Placental pericyte (primary cell): ENCODE measurements at places on chromosomes 7 and 10. TPM values are rescaled to one million over a fixed set of nuclear protein-coding genes. Genes with fewer than 3 reads are reported as not detected.

TUBB8 gene
- not detected in 2 replicates for total RNA-seq

C10orf143 gene
- 0.22 and 0.29 TPM in 2 replicates for total RNA-seq

WNT16 gene
- 3.9 TPM in 1 of 2 replicates, not detected in the other for total RNA-seq

CACNB2 gene
- total RNA-seq, result under 0.01 and 0.14 TPM in 2 replicates

OR2A5 gene
- total RNA-seq, result not detected in 2 replicates

TCAF2 gene
- 0.22 and 1.9 TPM in 2 replicates for total RNA-seq

PTN gene
- total RNA-seq, result 5.9 and 9.6 TPM in 2 replicates

SRRM3 gene
- total RNA-seq, result 0.57 and 0.66 TPM in 2 replicates

ADAMTS14 gene
- 2.2 and 12.5 TPM in 2 replicates for total RNA-seq

TMEM184A gene
- total RNA-seq, result 0.44 and 0.86 TPM in 2 replicates

FEZF1 gene
- total RNA-seq, result not detected in 2 replicates

ZPBP gene
- not detected in 2 replicates for total RNA-seq

AKR1D1 gene
- total RNA-seq, result not detected in 2 replicates

GIMAP2 gene
- total RNA-seq, result 0.66 and 0.72 TPM in 2 replicates

AGMO gene
- total RNA-seq, result 0.22 TPM in 1 of 2 replicates, not detected in the other

ASB10 gene
- total RNA-seq, result not detected in 2 replicates

CPA1 gene
- total RNA-seq, result 1.8 TPM in 1 of 2 replicates, not detected in the other

GNG11 gene
- 45.1 and 93.5 TPM in 2 replicates for total RNA-seq

CPA2 gene
- 0.22 TPM in 1 of 2 replicates, not detected in the other for total RNA-seq

PIP4K2A gene
- 35.4 and 87.3 TPM in 2 replicates for total RNA-seq

EBLN1 gene
- total RNA-seq, result not detected in 2 replicates

NFE2L3 gene
- 17.9 and 31.6 TPM in 2 replicates for total RNA-seq

TACR2 gene
- total RNA-seq, result not detected in 2 replicates

ZNF32 gene
- 18.8 and 22.2 TPM in 2 replicates for total RNA-seq

GSDME gene
- 31.5 and 33.0 TPM in 2 replicates for total RNA-seq

C10orf95 gene
- not detected in 2 replicates for total RNA-seq

THNSL1 gene
- 1.3 and 1.9 TPM in 2 replicates for total RNA-seq

AMPH gene
- 0.22 and 1.4 TPM in 2 replicates for total RNA-seq

SPACDR gene
- total RNA-seq, result 0.72 and 0.88 TPM in 2 replicates

CTTNBP2 gene
- 2.4 TPM in 1 of 2 replicates, not detected in the other for total RNA-seq

TFEC gene
- total RNA-seq, result under 0.01 TPM in 1 of 2 replicates, not detected in the other

SNX8 gene
- total RNA-seq, result 16.3 and 17.5 TPM in 2 replicates

RPEL1 gene
- total RNA-seq, result under 0.01 TPM in 1 of 2 replicates, not detected in the other

FGL2 gene
- total RNA-seq, result 0.14 and 0.44 TPM in 2 replicates

SPDYE2B gene
- not detected in 2 replicates for total RNA-seq

HOXA4 gene
- total RNA-seq, result 0.29 TPM in 1 of 2 replicates, not detected in the other

PNLIPRP2 gene
- total RNA-seq, result not detected in 2 replicates

NEUROD6 gene
- not detected in 2 replicates for total RNA-seq

VPS37D gene
- 2.0 and 3.5 TPM in 2 replicates for total RNA-seq

RNLS gene
- total RNA-seq, result 10.1 and 12.5 TPM in 2 replicates

TMEM140 gene
- 3.0 and 15.3 TPM in 2 replicates for total RNA-seq

SLC39A12 gene
- total RNA-seq, result not detected in 2 replicates

ASIC3 gene
- total RNA-seq, result 0.44 TPM in 1 of 2 replicates, not detected in the other
